ENCODE measurements at places on chromosomes 2 and 18.

- no peaks in the 10 kb centered on the region for H3K36me3 ChIP-seq
- no peak overlapping the region for H3K4me3 ChIP-seq
- no peak for DNase-seq
- H3K27ac ChIP-seq: no peak overlapping the region
- H3K27me3 ChIP-seq: no peaks in the 10 kb centered on the region
These were observed 491.8 kb downstream of the XIRP2 start for GRCh38 chr2:167380094-167380493.

DNA sequence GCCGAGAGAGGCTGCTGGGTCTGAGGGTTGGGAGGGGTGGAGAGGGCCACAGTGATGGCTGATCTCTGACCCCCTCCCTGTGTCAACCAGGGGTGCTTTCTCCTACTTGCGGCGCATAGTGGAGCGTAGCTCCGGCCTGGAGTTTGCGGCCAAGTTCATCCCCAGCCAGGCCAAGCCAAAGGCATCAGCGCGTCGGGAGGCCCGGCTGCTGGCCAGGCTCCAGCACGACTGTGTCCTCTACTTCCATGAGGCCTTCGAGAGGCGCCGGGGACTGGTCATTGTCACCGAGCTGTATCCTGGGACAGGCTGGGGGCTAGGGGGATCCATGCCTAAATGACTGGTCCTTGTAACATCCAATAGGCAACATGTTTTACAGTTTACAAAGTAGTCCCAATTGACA is 20.9 kb upstream of the GMPPA start:
- no peak for DNase-seq
- H3K27ac ChIP-seq: no peak overlapping the region
- no peaks in the 10 kb centered on the region for H3K4me1 ChIP-seq
- no peaks in the 10 kb centered on the region for H3K36me3 ChIP-seq
- no peak overlapping the region for H3K4me3 ChIP-seq
- no peaks in the 10 kb centered on the region for H3K27me3 ChIP-seq

GRCh38 chr18:76553715-76554546 is 58.9 kb upstream of the ZNF516 start:
- H3K27ac ChIP-seq: no peak overlapping the region
- no peak for DNase-seq
- no peaks in the 10 kb centered on the region for H3K27me3 ChIP-seq
- no peak overlapping the region for H3K4me3 ChIP-seq
- no peaks in the 10 kb centered on the region for H3K4me1 ChIP-seq
- H3K36me3 ChIP-seq: no peaks in the 10 kb centered on the region

- H3K27ac ChIP-seq: no peak overlapping the region
- H3K4me1 ChIP-seq: no peaks in the 10 kb centered on the region
- no peak overlapping the region for H3K4me3 ChIP-seq
These were observed 224.1 kb downstream of the SS18 start for GRCh38 chr18:25866331-25866730.

GRCh38 chr2:167945660-167946368 is 301.6 kb downstream of the STK39 start:
- H3K27me3 ChIP-seq: no peaks in the 10 kb centered on the region
- no peak overlapping the region for H3K4me3 ChIP-seq
- H3K36me3 ChIP-seq: no peaks in the 10 kb centered on the region
- no peaks in the 10 kb centered on the region for H3K4me1 ChIP-seq

DNA sequence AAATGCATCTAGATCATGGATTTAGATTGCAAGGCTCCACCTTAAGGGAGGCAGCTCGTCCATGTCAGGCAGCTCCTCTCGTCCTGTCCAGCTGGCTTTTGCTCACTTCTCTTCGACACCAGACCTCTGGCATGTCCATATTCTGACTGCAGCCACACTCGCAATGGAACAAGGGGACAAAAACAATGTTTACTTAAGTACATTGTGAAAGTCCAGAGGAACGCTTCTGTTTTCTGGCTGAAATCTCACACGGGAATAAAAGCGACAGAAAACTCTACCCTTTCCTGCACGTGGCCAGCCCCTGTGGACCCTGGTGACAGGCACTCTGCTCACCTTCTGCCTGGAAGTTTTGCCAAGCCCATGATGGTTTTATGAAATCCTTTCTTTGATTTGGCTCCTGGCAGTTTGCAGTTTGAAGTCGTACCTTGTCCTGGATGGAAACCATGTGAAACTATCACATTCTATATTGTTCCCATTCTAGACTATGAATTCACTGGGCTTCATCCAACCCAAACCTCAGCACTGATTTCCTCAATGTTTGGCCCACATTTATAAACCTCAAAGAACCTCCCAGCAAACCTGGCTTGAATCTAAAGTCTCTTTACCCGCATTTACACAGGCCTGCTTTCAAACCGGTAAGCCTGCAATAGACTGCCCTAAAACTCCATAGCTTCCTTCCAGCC is 134.3 kb upstream of the PIEZO2 start:
- no peaks in the 10 kb centered on the region for H3K36me3 ChIP-seq
- H3K27me3 ChIP-seq: no peaks in the 10 kb centered on the region
- no peak overlapping the region for H3K4me3 ChIP-seq
- no peak overlapping the region for H3K27ac ChIP-seq
- no peak for DNase-seq
- no peaks in the 10 kb centered on the region for H3K4me1 ChIP-seq

DNA sequence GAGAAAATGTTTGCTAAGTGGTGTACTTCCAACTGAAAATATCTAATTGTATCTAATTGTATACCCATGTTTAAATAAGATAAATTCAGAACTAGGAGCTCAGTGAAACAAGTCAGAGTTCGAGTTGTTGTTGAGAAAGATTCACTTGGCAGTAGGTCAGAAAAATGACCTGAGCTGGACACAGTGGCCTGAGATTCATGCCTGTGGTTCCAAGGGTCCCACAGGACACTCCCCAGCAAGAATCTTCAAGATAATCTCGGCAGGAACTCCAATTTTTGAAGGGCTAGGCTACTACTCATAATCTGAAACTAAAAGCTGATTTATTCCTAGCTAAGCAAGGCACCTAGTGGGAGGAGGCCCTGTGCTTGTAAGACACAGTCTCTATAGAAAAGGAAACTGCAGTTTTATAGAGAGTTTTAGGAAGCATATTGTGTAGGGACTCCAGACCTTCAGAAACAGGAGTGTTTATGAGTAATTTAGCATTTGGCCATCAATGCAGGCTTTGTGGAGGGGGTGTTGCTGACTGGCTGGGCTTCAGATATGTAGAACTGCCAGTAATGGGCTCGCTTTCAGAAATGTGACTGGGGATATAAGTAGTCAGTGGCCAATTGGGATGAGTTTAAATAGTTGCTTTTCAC is 43.2 kb downstream of the SP140 start:
- peak; percentile 36 for DNase-seq
- H3K4me3 ChIP-seq: no peak overlapping the region
- peaks cover 4% of the 10 kb centered on the region for H3K36me3 ChIP-seq
- no peaks in the 10 kb centered on the region for H3K27me3 ChIP-seq
- peaks cover 28% of the 10 kb centered on the region for H3K4me1 ChIP-seq
- peak overlapping the region; percentile 76 for H3K27ac ChIP-seq

GRCh38 chr2:146997488-146997887 is 847.3 kb upstream of the ACVR2A start:
- H3K27me3 ChIP-seq: no peaks in the 10 kb centered on the region
- H3K27ac ChIP-seq: no peak overlapping the region
- no peak for DNase-seq
- no peaks in the 10 kb centered on the region for H3K4me1 ChIP-seq
- H3K4me3 ChIP-seq: no peak overlapping the region
- H3K36me3 ChIP-seq: no peaks in the 10 kb centered on the region

GRCh38 chr18:44724105-44724778 is 43.6 kb downstream of the SETBP1 start:
- H3K4me1 ChIP-seq: peaks cover 64% of the 10 kb centered on the region
- peak overlapping the region; percentile 35 for H3K27ac ChIP-seq
- H3K4me3 ChIP-seq: no peak overlapping the region
- no peak for DNase-seq
- H3K36me3 ChIP-seq: no peaks in the 10 kb centered on the region
- no peaks in the 10 kb centered on the region for H3K27me3 ChIP-seq

- no peak overlapping the region for H3K27ac ChIP-seq
- no peak overlapping the region for H3K4me3 ChIP-seq
- no peaks in the 10 kb centered on the region for H3K36me3 ChIP-seq
- no peaks in the 10 kb centered on the region for H3K27me3 ChIP-seq
- DNase-seq: no peak
- H3K4me1 ChIP-seq: peaks cover 7% of the 10 kb centered on the region
These were observed 50.1 kb downstream of the ZEB2 start for GRCh38 chr2:144469798-144470197.

DNA sequence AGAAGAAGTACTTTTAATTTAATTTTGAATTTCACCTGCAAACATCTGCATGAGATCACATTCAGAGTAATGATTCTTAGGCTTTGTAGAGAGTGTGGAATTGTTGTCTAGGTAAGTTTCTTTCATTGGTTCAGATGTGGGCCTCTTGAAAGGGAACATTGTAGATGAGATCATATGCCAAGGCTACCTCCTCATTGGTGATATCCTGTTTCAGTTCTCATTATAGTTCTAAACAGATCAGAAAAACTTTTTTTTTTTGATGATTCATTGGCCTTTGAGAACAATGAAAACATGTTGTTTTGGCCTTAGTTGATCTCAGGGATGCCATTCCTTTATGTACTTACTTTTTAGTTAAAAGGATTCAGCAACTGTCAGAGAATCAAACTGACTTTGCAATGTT is 44.5 kb downstream of the EML6 start:
- no peaks in the 10 kb centered on the region for H3K36me3 ChIP-seq
- no peaks in the 10 kb centered on the region for H3K4me1 ChIP-seq
- DNase-seq: no peak
- no peak overlapping the region for H3K27ac ChIP-seq
- H3K27me3 ChIP-seq: no peaks in the 10 kb centered on the region
- H3K4me3 ChIP-seq: no peak overlapping the region

DNA sequence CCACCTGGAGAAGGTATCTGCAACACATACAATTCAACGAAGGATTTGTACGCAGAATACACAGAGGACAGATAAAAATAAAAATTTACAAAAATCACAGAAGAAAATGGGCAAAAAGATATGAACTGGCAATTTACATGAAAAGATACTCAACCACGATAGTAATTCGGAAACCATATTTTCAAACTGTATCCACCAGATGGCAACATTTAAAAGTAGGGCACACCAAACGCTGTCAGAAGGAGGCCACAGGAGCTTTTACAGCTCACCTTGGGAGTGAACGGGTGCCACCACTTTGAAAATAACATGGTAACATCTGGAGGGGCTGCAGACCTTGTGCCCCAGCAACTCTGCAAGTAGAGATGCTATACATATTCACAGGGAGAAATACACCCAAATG is 9.8 kb downstream of the KIF1A start:
- H3K4me1 ChIP-seq: no peaks in the 10 kb centered on the region
- H3K27ac ChIP-seq: no peak overlapping the region
- DNase-seq: no peak

DNA sequence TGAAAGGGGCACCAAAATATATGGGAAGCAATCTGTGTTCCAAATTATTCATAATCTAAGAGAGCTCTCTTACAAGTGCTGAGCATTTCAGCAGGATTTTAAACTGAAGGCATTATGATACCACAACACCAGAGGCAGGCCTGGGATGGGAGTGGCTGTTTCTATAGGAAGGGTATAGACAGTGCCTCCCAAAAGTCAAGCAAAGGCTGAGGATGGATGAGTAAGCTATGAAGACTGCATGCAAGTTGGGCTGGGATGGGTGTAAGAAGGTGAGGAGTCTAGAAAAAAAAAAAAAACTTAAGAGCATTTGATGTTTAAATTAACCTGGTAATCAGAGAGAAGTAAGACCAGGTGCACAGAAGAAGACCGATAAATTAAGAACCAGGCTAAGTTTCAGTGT is 132.5 kb downstream of the OSR1 start:
- no peak overlapping the region for H3K27ac ChIP-seq
- H3K27me3 ChIP-seq: no peaks in the 10 kb centered on the region
- no peak for DNase-seq
- no peaks in the 10 kb centered on the region for H3K36me3 ChIP-seq
- no peak overlapping the region for H3K4me3 ChIP-seq

DNA sequence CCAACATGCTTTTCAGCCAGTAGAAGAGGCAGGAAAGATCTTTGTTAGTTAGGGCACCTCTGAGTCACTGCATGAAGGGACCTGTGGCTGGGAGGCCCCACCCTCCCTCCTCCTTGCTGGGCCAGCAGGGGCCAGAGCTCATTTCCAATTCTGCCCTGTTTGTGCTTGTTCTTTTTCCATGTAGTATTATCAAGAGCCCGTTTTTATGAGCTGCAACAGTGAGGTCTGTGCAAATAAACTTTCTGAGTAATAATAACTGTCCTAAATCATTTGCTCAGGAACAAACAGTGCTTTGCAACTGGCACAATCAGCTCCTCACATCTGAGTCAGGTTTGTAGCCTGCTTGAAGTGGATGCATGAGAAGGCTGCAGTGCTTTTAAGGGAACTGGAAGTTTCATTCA is 128.0 kb downstream of the ARL4C start:
- no peaks in the 10 kb centered on the region for H3K27me3 ChIP-seq
- H3K27ac ChIP-seq: no peak overlapping the region
- no peak overlapping the region for H3K4me3 ChIP-seq
- H3K4me1 ChIP-seq: no peaks in the 10 kb centered on the region
